H4 (cell line): ENCODE measurements at places on chromosomes 4 and X. TPM values are rescaled to one million over a fixed set of nuclear protein-coding genes. Genes with fewer than 3 reads are reported as not detected.

DNA sequence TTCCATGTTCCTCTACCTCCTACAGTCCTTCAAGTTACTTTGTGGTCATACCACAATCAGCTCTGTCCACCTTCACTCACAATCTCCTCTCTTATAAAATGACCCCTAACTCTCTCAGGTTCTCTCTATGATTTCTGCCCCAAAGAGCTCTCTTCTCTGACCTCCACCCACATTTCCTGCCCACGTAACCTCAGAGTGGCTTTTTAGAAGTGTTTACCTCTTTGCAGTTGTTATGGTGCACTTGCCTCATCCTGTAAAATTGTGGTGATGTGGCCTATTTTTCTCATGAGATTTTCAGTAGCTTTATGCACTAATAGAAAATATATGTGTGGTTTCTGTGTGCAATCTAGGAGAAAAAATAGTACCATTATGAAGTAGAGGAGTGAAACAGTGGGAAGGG, 215.8 kb downstream of the PACRGL start:
- peak; percentile 9 for DNase-seq

DNA sequence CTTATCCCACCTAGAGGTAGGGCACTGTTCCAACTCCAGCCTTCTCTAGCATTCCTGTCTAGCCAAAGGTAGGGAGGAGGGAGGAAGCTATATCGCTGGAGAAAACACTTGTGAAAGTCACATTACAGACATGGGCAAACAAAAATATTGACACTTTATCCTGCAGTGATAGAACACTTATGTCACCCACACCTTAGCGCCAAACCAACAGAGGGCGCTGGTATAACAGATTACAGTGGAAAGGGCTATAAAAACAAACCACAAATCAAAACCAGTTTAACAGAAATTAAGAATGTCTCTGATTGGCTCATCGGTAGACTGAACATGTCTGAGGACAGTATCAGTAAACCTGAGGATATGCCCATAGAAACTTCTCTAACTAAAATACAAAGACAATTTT, 451.3 kb downstream of the TLL1 start:
- DNase-seq: peak; percentile 32

Gene HERC5
- 18.2 and 18.7 TPM in 2 replicates for total RNA-seq

DNA sequence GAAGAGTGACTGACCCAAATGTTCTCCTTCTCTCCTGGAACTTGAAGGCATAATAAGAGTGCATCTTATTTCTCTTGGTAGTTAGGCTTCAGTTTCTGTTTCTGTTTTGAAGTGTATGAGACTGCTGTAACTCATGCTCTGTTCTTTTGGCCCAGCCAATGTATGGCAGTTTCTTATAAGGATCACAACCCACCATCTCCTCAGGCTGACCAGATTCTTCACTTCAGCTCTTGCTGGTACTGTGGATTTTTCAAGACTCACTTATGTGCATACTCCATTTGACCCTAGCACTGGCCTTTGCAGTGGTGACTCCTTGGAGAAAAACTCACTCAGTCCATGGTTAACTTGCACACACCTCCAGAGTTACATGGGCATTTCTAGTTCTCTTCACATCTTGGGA, 9.6 kb upstream of the YTHDC1 start:
- DNase-seq: no peak

DNA sequence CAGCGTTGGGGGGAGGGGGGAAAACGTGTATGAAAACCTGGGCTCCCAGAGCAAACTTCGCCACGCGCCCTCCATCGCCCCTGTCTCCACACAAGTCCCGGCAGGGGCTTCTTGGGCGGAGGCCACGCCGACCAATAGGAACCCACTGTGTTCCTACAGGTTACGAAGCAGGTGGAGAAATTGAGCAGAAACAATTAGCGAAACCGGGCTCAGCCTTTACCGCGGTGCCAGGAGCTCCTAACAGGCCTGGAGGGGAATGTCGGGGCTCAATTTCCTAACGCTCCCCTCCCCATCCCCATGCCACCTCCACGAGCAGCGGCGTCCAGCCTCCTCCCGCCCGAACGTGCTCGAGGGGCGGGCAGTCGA, 589 bp upstream of the KIT start:
- DNase-seq: no peak

Gene EDA2R
- total RNA-seq: 3.9 and 4.1 TPM in 2 replicates

- DNase-seq: no peak
These were observed 33.3 kb upstream of the RBBP7 start for GRCh38 chrX:16903274-16904022.
